ENCODE measurements at places on chromosomes 4 and X. TPM values are rescaled to one million over a fixed set of nuclear protein-coding genes. Genes with fewer than 3 reads are reported as not detected.

Gene GCNA
- total RNA-seq: 2.7 TPM

Gene CXCL5
- not detected for total RNA-seq

Gene HMGN5
- total RNA-seq: 2.2 TPM

Gene LRP2BP
- 0.79 TPM for total RNA-seq

Gene MAGEB17
- not detected for total RNA-seq

Gene MAOB
- total RNA-seq: 0.13 TPM

Gene PCDH7
- 169 TPM for total RNA-seq

Gene ATP2B3
- total RNA-seq: not detected

Gene POU3F4
- total RNA-seq: under 0.01 TPM

Gene GPR119
- not detected for total RNA-seq

Gene NUP62CL
- total RNA-seq: not detected

Gene OPRPN
- not detected for total RNA-seq

Gene PAK3
- 2.6 TPM for total RNA-seq

Gene FGB
- not detected for total RNA-seq

Gene PABPC4L
- 0.13 TPM for total RNA-seq

Gene FAM9C
- not detected for total RNA-seq

Gene FABP2
- not detected for total RNA-seq

Gene KLB
- 0.06 TPM for total RNA-seq

Gene MUC7
- not detected for total RNA-seq

Gene AMOT
- 2.4 TPM for total RNA-seq

Gene PUDP
- total RNA-seq: 4.4 TPM

Gene AFP
- 0.19 TPM for total RNA-seq

Gene PRSS12
- total RNA-seq: under 0.01 TPM

Gene GNRHR
- not detected for total RNA-seq

Gene FAM47E
- 0.66 TPM for total RNA-seq

Gene ETDC
- not detected for total RNA-seq

Gene GYPB
- not detected for total RNA-seq

Gene N4BP2
- 4.8 TPM for total RNA-seq

Gene STAP1
- total RNA-seq: not detected

Gene TMEM156
- 0.37 TPM for total RNA-seq

Gene BCOR
- total RNA-seq: 10.6 TPM

Gene TEX13B
- not detected for total RNA-seq

Gene CT55
- not detected for total RNA-seq

Gene RS1
- not detected for total RNA-seq
